CMK (cell line): ENCODE measurements at places on chromosomes 16 and 17.

DNA sequence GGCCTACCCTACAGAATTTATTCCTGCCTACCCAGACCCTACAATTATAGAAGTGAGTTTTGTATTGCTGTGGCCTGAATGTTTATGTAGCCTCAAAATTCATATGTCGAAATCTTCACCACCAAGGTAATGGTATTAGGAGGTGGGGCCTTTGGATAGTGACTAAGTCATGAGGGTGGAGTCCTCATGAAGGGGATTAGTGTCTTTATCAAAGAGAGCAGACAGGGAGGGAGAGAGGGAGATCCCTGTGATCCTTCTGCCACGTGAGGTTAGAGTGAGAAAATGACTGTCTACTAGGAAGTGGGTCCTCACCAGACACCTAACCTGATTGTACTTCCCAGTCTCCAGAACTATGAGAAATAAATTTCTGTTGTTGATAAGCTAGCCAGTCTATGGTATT is 981 bp upstream of the DUXB start:
- DNase-seq = no peak

DNA sequence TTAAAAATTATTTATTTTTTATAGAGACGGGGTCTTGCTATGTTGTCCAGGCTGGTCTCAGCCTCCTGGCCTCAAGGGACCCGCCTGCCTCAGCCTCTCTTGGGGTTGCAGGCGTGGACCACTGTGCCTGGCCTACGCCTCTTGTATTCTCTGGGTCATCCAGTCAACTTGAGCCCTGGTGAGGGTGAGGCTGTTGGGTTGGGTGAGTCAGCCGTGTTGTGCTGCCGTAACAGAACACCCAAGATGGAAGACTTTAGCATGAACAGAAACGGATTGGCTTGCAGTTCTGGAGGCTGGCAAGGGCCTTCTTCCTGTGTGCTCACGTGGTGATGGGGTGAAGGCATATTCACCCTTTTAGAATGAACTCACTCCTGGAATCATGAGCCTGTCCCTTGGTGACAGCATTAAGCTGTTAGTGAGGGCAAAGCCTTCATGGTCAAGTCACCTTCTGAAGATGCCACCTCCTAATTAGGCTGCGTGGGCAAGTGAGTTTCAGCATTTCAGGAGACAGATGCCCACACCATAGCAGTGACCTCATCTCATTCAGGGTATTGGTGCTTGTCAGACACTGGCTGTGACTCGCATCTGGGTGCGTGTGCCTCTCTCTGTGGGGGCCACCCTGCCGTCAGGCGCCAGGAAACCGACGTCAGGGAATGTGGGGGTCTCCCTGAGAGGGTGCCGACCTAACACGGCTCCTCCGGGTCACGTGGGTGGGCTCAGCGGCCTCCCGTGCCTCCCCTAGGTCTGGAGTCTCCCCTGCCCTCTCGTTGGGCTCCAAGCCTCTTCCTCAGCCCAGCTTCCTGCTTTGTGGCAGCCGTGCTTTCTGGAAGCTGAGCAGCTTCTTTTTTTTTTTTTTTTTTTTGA is 49.8 kb downstream of the WDR45B start:
- DNase-seq = no peak

DNA sequence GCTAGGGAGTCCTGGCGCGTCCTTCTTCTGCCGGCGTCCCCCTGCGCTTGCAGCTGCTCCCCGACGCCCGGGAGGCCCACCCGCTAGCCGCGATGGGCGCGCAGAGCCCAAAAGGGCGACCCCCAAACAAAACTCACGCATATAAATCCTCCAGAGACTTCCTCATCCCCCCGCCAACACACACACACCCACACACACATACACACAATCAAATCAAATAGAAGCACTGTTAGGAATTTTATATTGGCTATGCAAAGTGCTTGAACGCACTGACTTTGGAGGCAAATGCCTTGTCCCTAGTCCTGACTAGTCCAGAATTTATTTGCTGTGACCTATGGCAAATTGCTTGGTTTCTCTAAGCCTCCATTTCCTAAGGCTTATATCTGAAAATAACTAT is 23.8 kb upstream of the CRYM start:
- DNase-seq = no peak

- DNase-seq = no peak
Measured at GRCh38 chr17:69967910-69968411, 107.1 kb upstream of the KCNJ16 start.

DNA sequence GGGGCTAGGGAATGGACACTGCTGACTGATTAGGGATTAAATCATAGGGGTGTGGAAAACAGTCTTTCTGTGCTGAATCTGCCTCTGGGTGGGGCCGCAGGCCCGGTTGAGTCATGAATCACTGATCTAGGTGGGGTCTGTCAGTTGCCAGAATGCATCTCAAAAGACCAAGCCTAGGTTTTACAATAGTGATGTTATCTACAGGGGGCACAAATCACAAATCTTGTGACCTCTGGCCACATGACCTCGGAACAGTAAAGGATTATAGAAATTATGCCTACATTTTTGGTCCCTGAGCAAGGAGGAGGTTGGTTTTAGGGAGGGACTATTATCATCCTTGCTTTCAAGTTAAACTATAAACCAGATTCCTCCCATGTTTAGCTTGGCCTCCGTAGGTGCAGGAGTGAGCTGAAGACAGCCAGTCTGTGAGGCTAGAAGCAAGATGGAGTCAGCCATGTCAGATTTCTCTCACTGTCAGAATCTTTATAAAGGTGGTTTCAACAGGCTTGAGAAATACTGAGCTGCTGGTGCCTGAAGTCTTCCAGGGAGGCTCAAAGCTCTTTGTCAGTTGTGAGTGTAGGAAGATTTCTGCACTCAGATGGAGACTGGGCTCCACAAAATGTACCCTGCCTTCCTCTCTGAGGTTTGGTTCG is 12.9 kb downstream of the GNGT2 start:
- DNase-seq = no peak

GRCh38 chr17:6768447-6768846 is 7.6 kb upstream of the FBXO39 start:
- no peak for DNase-seq

- DNase-seq = no peak
Measured at GRCh38 chr16:81224824-81225223, 13.7 kb upstream of the BCO1 start.

- DNase-seq = no peak
Measured at GRCh38 chr16:51440131-51440889, 289.2 kb upstream of the SALL1 start.

DNA sequence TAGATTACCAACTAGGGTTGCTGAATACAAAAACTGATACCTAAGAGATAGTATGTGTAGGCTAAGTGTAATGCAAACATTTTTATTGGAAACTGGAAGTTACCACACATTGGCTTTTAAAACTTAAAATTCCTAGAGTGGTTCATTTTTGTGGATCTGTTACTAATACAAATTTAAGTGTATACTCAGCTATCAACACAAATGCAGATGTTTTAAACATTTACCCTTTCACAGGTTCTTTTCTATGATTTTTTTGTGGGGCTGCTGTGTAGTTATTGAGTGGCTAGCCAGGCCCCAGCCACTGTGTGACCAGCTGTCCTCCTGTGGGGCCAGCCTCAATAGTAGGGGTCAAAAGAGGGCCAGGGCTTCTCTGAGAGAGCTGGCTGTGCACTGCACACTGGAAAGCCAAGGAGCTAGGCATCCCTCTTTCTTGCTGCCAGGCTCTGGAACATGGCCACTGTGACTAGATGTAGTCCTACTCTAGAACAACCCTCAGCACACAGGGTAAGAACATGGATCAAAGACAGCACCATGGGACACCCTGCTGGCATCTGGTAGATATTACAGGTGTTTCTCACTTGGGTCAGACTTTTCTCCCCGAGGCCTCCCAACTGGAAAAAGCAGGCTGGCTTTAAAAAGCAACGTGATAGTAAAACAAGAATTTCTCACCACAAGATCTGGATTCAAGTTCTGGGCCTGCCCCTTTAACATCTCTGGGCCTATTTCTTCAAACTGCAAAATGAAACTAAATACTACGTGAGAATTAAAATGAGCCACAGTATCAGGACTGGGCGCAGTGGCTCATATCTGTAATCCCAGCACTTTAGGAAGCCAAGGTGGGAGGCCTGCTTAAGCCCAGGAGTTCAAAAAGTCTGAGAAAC is 7.3 kb upstream of the VEZF1 start:
- no peak for DNase-seq

DNA sequence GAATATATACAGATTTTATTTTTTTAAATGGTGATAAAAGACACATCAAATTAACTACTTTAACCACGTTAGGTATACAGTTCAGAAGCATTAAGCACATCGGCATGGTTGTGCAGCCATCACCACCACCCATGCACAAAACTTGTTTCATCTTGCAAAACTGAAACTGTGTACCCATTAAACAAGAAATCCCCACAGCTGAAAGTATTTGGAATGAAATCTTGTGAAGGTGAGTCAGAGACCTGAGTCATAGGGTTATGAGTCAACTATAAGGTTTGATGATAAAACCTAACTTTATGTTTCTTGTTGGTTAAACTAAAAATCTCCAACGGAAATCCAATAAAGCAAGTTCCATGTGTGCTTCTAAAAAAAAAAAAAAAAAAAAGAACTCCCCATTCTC is 561.6 kb upstream of the PSMD7 start:
- DNase-seq = no peak

- DNase-seq = no peak
Measured at GRCh38 chr17:69430488-69430887, 16.0 kb downstream of the MAP2K6 start.

- DNase-seq = peak; percentile 73
Measured at GRCh38 chr16:81752225-81752875, 26.7 kb upstream of the PLCG2 start.

GRCh38 chr17:4518901-4519300 is 20.2 kb downstream of the SPNS2 start:
- no peak for DNase-seq

DNA sequence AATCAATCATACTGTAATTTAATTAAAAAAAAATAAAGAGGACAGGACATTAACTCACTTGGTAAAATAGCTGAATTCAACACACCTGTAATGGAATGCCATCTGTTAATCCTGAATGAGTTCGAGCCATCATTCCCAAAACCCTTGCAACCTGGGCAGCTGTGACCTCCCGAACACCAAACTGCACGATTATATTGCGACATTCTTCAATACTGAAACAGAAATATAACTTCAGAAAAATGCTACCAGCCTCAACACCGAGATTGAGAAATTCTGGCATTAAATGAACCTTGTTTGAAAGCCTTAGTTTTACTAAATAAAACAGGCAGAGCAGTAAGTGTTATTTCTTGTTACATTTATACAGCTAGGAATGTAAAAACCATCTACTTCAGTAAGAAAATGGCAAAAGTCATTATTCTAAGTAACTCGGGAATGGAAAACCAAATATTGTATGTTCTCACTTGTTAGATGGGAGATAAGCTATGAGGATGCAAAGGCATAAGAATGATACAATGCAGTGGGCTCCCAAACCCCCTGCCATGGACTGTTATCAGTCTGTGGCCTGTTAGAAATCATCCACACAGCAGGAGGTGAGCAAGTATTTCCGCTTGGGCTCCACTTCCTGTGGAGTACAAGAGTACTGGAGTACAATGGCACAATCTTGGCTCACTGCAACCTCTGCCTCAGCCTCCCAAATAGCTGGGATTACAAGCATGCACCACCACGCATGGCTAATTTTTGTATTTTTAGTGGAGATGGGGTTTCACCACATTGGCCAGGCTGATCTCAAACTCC is 46.5 kb downstream of the CNOT1 start:
- DNase-seq = no peak

GRCh38 chr17:43118679-43119615 is 6.2 kb downstream of the BRCA1 start:
- DNase-seq = no peak

- DNase-seq = no peak
Measured at GRCh38 chr17:50022463-50023130, 27.6 kb upstream of the DLX3 start.

- DNase-seq = no peak
Measured at GRCh38 chr16:425740-426114, 278 bp downstream of the RAB11FIP3 start.

DNA sequence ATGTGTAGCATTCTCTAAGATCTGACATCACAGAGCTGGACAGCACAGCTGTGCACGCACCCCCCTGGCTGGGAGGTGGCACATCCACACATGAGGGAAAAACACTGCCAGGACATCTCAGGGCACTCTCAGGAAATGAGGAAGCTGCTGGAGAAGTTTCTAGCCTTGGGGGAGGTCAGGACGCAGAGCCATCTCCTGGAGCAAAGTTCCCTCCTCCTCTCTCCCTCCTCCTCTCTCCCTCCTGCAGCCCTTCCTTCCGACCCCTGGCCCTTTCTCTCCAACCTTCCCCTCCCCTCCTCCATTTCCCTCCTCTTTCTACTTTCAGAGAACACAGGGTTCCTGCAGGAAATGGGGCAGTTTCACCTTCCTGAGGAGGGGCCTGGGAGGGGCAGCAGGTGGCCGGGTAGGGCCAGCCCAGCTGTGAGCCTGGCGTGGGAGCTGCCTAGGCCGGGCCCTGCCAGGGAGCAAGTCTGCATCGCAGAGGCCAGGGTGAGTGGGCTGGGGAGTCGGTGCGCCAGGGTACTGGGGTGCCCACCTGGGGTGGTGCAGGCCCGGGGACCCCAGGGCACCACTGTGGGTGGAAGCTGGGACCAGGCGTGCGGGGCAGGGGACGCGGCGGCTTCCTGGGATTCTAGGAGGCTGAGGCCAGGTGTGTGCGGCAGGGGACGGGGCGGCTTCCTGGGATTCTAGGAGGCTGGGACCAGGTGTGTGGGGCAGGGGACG is at the start of gene DPEP1:
TSS of gene DPEP1 (plus strand) at position 412 of the 723 bp plus-strand sequence. CDS start 16,769 bp downstream, outside the sequence.
- no peak for DNase-seq

DNA sequence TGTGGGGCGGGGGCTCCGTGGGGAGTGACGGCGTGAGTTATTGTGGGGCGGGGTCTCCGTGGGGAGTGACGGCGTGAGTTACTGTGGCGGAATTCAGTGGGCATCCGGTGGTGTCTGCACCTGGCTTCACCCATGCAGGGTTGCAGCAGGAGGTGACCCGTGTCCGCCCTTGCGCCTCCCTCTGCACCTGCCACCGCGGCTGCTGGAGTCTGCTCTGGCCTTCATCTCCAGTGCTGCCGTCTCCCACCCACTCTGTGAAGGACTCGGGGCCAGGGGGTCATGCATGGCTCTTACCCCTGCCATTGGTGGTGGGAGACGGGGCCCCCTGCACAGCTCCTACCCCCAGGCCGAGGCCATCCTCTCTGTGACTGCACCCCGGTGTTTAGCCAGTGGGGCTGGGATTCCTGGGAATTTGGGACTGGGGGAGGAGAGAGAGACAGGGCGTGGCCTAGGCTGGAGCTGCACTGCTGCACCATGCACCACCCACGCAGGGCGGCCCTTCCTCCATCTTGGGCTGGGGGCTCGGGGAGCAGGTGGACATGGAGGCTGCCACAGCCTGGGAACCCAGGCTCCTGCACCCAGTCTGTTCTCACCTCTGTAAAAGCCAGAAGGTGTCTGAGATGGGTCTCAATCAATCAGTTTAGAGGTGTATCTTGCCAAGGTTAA is 1.3 kb upstream of the PABPN1L start:
- no peak for DNase-seq

DNA sequence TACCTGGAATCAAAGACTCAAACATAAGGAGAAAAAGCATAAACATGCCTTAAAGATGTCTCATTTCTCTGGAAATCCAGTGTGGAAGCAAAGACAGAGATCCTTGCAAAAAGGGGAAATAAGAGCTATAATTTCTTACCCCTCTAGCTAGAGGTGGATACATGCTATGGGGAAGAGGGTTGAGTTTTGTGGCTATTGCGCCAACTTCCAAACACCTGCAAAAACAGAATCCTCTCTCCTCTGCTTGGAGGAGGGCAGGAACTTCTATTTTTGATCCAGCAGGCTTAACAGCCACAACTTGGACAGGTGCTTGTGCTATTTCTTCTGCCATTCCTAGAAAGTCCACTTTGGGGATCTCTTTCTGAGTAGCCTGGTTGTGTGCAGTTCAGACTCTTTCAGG is 21.5 kb upstream of the NUDT7 start:
- no peak for DNase-seq

GRCh38 chr16:57479205-57479975 is 6.9 kb downstream of the DOK4 start:
- DNase-seq = no peak

GRCh38 chr17:63722403-63722802 is 19.2 kb downstream of the STRADA start:
- no peak for DNase-seq
